ENCODE measurements at places on chromosomes 2 and 18.

- DNase-seq: no peak
These were observed 25.5 kb upstream of the GNAL start for GRCh38 chr18:11663439-11664029.

DNA sequence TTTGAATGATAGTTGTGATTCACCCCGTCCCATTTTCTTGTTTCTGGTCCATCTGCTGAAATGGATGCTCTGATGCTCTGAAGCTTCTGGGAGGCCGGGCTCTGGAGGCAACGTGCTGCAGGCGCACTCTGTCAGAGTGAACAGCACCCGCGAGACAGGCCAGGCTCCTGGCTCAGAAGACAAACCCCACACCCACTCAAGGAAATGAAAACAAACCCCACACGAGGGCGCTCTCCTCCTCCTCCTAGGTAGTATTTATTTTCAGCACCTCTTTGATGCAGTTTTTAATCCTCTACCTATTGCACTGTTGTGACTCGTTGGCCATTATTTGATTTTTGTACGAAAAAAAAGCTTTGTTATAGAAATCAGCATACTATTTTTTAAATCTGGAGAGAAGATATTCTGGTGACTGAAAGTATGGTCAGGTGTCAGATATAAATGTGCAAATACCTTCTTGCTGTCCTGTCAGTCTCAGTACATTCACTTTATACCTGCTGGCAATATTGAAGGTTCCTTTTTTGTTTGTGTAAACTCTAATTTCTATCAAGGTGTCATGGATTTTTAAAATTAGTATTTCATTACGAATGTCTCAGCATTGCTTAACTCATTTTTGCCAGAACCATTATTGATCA is 10.3 kb upstream of the CHST10 start:
- peak; percentile 27 for DNase-seq

GRCh38 chr2:72051204-72051603 is 96.5 kb downstream of the CYP26B1 start:
- DNase-seq: no peak

DNA sequence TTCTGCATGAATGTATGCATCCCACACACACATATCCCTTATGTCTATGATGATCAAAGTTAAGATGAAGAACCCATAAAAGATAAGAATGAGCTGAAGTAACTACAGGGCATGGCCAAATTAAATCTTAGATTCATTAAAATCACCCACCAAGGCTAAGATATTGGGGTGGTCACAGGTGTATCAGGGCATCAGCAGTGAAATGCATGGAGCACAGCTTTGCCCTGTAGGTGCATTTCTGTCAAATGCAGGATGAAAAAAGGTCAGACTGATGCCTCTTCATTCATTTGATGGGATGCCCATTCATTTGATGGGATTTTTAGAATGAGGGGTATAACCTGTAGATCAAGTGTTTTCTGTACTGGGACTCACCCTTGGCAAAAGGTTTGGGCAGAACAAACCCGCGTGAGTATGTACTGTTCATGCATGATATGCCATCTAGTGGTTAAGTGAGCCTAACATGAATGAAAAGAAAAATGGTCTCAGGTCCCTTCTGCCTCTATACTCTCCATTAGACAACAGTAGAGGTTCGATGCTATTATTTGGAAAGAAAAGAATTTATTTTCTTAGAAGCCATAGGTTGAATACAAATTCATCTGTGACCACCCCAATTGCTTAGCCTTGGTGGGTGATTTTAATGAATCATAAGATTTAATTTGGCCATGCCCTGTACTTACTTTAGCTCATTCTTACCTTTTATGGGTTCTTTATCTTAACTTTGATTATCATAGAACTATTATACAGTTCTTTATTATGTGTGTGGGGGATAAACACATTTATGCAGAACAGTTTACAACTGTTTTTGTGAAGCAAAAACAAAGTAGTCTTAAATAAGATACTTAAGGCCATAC is 43.2 kb upstream of the NOSTRIN start:
- DNase-seq: no peak

GRCh38 chr2:70686577-70687460 is 81.2 kb downstream of the ADD2 start:
- DNase-seq: no peak

GRCh38 chr18:68448736-68449135 is 266.2 kb downstream of the TMX3 start:
- no peak for DNase-seq

DNA sequence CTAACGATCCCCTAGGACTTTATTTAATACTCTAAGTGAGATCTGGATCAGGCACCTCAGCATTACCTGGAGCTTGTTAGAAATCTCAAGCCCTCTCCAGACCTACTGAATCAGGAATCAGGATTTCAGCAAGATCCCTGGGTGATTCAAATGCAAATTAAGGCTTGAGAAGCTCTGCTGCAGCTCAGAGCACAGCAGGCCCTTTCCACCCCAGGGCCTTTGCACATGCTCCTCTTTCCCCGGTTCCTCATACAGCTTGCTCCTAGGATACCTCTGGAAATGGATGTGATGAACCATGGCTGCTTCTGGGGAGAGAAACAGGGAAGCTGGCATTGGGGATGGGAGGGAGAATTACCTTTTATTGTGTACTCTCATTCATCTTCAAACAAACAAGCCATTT is 40.3 kb upstream of the MGAT4A start:
- no peak for DNase-seq

- no peak for DNase-seq
These were observed 227.5 kb downstream of the MTX2 start for GRCh38 chr2:176496761-176497160.

- no peak for DNase-seq
These were observed 258.2 kb upstream of the FN1 start for GRCh38 chr2:215693999-215694580.
